ENCODE measurements at places on chromosomes 7 and 10.

DNA sequence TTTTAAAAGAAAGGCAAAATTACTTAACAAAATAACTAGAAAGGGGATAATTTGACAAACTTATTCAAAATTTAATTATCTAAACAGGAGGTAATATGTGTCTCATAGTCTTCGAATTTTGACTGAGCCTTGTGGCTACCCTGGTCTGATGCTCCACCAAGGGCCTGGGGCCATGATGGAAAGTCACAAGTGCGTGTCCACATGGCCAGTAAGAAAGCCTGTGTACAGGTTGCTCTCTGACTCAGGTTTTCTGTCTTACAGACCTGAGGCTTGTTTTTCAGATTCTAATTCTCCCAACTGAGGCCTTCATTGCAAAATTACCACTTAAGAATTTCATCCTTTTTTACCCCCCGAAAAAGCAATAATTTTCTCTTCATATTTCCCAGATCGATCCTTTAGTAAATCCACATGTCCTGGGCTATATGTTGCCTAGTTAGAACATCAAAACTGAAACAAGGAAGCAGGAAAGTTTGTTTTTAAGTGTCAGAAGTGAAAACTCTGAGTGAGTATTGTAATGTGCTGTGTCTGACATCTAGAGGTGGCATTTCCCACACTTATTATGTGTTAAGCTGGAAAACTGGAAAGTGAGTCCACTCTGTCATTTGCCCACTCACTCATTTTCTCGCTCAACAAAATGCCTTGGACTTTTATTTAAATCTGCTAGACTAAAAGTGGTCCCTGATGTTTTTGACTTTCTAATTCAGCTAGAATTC lies 10.0 kb downstream of the CYP3A43 start:
- DNase-seq, result no peak

GRCh38 chr10:102850025-102850518 lies 4.0 kb upstream of the BORCS7 start:
- no peak for DNase-seq

DNA sequence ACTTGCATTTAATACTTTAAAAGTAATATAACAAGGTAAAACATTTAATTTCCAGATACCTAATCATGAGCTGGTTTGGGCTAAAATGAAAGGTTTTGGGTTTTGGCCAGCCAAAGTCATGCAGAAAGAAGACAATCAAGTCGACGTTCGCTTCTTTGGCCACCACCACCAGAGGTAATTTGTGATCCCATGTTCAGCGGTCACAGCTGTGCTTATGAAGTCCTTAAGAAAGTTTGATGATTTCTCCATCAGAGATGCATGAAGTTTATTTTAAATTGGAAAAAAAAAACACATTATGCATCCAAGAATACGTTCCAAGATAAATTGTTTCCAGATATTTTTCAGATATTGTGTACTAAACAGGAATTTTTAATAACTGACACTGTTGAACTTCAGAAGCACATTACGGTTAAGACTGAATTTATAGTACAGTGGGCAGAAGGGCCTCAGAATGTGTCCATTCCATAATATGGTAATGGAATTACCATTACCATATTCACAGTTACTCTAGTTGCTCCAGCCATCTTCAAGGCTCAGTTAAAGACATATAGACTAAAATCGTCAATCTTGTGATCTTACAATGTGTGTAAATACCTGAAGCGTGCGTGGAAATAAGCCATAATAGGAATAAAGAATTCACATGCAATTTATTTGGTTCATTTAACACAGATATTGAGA lies 106.8 kb downstream of the ZMYND11 start:
- DNase-seq, result no peak

GRCh38 chr10:59628965-59629364 lies 80.7 kb downstream of the SLC16A9 start:
- DNase-seq, result no peak

DNA sequence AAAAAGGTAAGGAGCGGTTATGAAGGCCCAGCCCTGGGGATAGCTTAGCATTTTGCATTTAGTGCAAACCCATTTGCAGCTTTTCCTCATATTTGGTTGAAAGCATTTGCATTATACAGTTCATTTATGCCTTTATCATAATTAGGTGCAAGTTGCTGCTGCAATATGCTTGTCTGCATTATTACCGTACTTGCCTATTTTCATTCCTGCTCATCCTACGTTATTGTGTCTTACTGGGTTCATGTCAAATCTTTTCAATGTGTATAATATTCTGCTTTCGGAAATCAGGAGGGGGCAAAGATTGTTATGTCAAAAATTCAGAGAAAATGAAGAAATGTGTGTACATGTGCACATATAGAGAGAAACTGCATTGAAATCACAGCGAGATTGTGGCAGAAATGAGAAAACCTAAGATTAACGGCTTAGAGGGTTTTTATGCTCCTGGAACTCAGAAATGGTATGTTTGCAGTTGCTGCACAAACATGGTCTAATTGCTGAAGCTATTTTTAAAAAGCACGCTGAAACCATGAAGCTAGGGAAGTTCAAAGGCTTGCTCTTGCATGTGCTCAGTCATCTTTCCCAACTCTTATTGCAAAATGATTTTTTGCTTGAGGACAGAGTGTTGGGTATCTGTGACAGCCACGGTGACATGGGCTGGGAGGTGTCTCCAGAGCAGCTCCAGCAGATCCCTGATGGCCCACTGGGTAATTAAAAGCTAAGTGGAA lies 613.2 kb downstream of the SDK1 start:
- no peak for DNase-seq

DNA sequence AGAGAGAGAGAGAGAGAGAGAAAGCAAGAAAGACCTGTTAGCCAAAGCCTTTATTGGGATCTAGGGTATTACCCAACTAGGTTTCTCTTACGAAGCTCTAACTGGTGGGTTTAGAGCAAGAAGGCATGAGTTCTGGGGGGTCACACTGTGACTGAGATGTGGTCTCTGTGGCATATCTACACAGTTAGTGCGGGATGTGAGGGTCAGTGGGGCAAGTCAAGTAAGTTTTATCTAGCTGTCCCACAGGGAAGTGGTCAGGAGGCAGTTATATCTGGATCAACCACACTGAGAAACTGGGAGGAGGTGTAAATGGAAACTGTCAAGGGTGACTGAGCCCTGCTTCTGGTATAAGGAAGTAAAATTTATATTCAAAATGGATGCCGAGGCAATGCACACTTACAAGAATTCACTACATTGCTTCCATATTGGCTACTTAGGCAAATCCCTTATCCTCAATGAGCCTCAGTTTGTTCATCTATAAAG lies 331.6 kb upstream of the HPS1 start:
- DNase-seq, result no peak

- no peak for DNase-seq
Observed at GRCh38 chr10:82211346-82211745, 336.4 kb downstream of the NRG3 start.

DNA sequence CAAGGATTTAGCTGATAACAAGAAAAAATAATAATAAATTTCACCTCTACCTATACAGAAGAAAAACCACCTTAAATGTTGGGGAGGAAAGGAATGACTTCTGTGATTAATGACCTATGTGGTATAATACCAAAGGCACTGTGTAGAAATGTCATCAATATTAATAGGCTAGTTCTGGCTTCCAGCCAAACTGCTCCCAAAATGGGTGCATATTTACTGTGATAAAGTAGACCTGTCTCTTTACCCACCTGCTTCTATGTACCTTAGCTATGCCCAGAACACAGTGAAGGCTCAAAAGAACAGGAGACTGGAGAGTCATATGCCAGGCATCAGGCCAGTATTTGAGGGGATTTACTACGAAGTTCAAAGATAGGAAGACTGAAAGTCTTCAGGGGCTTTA lies 76.0 kb downstream of the ATE1 start:
- no peak for DNase-seq

GRCh38 chr7:91759205-91759863 lies 121.2 kb downstream of the MTERF1 start:
- no peak for DNase-seq

DNA sequence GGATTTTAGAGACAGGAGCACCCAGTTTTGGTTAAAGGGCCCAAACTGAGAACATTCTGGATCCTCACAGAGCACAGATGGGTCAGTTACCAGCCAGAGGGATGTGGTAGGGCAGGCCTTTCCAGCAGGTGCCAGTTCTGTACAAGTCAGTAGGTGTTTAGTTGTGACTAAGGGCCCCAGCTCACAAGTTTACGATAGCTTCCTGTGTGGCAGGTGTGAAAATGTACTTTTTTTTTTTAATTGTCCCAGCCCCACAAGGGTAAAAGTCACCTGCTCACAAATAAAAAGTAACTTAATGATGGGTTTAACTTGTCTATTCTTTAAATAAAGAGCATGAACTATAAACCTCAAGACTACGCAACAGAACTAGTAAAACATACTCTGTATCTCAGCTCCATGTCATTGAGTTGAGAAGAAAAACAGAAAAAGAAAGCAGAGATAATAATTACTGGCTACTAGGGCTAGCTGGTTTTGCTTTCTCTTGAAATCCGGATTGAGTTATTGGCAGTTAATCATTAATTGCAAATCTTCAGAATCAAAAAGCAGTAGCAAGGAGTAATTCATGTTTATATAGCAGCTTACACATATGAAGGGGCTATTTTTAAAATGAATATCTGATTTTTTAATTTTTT lies 15.4 kb downstream of the NFE2L3 start:
- peak; percentile 48 for DNase-seq

GRCh38 chr10:78860260-78860914 lies 208.4 kb upstream of the ZMIZ1 start:
- no peak for DNase-seq

DNA sequence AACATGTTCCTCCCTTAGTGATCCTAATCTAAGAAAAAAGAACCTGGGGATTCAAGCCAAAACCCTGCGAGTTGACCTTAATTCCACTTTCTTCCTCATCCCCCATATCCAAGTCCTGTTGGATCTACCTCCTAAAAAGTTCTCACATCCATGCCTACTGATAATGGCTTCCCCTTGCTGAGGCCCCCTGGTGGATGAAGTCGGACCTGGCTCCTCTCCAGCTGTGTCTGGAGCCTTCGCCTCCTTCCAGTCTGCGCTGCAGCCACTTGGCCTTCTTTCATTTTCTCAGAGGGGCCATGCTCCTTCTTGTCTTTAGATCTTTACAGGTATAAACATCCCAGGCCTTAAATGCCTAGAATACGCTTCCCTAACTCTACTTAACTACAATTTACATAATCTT lies 8.1 kb downstream of the PDE1C start:
- DNase-seq, result no peak

DNA sequence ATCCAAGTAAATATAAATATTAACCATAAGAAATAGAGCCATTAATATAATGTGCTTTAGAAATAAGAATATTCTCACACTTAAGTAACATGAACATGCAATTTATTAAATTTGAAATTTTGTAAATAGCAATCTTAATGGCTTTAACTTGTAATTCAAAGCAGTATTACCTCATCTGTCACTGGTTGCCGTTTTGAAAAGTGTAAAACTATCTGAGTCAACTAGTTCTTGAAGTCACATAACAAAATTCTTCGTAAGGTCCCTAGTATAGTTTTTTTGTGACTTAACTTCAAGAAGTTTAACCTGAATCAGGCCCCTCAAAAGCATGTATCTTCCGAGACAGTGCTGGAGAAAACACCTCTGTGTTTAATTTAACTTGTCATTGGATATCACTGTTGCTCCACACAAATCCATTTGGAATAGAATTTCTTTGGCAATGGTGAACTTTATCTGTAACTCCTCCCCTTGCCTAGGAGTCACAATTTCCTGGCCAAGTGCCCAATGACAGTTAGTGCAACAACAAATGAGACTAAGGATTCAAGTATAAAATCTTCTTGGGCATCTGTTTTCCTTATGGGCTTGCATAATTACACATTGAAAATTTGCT lies 47.1 kb downstream of the NT5C2 start:
- DNase-seq, result no peak

DNA sequence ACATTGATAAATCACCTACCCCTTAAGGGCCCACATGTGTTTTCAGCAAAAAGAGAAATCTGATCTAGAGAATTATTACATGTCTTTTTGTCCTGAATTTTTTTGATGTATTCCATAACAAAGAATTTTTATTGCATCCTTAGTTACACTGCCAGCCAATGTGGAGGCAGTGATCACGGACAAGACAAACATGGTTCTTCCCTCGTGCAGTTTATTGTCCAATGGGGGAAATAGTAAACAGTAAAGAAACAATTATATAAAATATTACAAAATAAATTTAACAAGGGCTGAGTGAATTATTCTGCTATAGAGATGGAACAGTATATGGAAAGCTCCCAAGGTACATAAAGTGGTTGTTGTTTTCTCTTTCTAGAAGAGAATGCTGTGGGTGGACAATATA lies 2.0 kb downstream of the STEAP2 start:
- DNase-seq, result no peak

Data from central memory CD8-positive, alpha-beta T cell (primary cell).